ENCODE measurements at places on chromosomes 11 and 22.

DNA sequence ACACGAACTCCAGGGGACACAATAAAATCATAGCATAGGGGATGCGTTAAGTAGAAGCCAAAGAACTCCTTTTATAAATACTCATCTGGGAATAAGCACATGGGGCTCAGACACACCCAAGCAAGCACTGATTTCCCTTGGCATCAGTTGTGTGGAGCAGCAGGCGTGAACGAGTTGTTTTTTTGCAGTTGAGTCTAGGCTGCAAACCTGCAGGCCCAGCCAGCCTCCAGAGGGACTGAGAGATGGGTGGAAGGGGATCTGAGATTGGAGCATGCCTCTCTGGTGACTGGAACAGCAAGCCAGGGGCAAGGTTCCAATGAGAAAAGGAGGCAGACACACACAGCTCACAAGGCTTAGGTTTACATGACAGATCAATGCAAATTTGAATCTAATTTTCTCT, 27.4 kb upstream of the SEZ6L start:
- no peak for DNase-seq

- DNase-seq: no peak
These were observed 88.3 kb upstream of the PARVA start for GRCh38 chr11:12288931-12289666.

GRCh38 chr11:120718171-120718570, 206.6 kb downstream of the GRIK4 start:
- no peak for DNase-seq

DNA sequence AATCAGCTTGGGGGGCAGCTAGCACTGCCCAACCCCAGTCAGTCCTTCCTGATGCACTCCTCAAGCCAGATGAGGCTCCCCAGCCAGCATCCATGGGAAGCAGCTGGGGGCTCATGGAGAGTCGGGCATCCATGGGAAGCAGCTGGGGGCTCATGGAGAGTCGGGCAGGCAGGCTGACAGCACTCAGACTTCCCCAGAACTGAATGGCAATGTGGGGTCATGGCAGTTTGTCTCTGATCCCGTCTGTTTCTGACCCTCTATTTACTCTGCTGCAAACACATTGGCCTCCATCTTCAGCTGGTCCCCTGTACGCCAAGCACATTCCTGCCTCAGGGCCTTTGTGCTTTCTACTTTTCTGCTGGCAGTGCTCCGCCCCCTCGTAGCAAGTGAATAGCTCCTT, 314.8 kb downstream of the NTM start:
- no peak for DNase-seq

- peak; percentile 59 for DNase-seq
These were observed 772 bp downstream of the SLC25A45 start for GRCh38 chr11:65381716-65382032.

DNA sequence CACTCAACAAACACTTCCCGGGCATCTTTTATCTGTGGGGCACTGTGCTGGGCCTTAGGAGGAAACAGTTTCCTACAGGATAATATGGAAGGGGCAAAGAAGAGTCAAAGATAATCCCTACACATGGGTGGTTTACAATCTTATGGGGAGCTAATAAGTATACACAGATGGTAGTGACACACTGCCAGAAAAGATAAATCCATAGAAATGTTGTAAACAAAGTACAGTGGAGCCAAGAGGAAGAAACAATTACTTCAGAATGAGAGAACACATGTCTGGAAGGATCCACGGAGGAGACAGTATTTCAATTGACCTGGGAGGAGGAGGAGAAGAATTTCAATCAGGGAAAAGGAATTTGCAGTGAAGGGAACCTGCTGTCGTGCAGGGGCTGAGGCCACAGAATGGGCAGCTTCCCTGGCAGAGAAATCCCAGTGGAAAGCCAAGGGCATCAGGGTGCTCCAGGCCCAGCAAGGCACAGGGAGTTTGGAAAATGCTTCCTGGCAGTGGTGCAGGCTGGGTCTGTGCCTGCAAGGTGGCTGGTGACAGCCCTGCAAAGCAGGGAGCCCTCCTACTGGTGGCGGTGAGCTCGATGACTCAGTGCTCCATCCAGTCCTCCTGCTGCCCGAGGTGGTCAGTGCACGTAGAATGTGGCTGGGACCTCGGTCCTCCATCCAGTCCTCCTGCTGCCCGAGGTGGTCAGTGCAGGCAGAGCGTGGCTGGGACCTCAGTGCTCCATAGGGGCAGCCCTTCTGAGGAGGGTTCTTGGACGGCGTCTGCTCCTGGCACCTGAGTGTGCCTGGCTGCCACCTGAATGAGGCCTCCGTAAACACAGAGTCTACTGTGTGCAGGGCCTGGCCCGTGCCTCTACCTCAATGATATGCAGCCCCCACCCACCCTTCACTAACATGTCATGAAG, 444.3 kb upstream of the B3GAT1 start:
- no peak for DNase-seq

- no peak for DNase-seq
These were observed 59.4 kb downstream of the F2 start for GRCh38 chr11:46778416-46778815.

GRCh38 chr11:133787379-133788141, 57.8 kb downstream of the SPATA19 start:
- DNase-seq: no peak

DNA sequence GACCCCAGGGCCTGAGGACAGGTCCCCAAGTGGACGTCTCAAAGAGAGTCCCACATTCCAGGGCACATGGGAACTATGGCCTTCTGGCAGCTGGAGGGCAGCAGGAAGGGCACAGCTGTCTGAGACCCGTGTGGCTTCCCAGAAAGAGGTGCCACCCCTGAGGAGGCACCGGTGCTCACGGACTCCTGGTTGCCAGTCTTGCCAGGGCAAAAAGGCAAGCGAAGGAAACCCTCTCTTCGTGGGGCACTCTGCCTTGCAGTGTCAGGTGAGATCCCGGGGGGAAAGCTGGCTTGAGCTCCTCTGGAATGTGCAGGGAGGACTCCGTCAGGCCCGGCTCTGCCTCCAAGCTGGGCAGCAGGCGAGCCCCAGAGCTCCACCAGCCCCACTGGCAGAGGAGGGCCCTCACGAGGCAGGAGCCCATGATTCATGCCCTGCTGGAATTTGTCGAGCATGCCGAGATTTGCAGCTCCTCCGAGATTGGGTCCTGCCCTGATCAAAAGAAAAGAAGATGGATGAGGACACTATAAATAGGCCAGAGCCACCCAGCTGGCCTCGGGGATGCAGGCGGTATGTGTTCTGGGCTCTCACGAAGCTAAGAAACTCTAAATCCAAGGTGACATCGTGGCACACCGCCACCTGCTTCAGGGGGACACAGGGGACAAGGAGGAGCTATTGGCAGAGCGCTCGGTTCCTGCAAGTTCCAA, 9.9 kb upstream of the CELSR1 start:
- no peak for DNase-seq
